ENCODE measurements at places on chromosomes 1 and 21.

GRCh38 chr1:63931468-63931867, 157.7 kb downstream of the ROR1 start:
- DNase-seq: no peak

DNA sequence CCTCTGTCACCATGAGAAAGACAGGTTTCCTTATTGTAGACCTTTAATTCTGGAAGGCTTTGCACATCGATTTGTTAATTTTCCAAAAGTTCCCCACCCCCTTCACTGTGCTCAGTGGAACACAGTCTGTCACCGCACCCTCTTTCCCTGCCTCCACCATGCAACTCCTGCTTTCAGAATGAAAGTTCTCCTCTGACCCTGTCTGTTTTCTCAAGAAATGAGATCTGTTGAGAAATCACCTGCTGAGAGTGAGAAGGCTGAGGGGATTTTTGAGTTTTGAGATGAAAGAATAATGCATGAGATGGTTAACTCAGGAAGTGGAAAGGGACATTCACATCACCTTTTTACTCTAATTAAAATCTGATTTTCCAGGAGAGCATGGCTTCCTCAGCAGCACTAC, 99.6 kb downstream of the CYYR1 start:
- DNase-seq: no peak

GRCh38 chr1:147717051-147717705, 43.2 kb downstream of the GJA5 start:
- no peak for DNase-seq

- DNase-seq: no peak
Measured at GRCh38 chr1:151909167-151910149, at the start of gene THEM4. THEM4 (minus strand) TSS chr1:151909511; CDS start chr1:151909458, 53 bp downstream.

DNA sequence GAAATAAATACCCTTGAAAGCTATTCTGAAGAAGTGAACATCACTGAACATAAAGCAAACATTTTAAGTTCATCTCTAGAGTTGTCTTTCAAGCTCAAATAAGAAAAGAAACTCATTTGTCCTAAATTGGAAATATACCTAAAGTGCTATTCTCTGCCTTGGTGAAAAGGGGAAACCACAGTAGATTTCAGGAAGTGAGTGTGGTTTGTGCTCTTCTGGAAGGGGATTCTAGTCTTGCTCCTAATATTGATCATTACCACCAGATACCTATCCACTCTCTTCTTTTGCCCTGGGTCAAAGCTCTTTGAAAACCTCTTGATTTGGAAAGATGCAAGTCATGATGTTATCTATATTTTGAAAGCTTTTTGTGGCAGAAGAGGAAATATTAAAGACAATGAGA, 798.1 kb downstream of the ADGRL2 start:
- DNase-seq: no peak

Measured in vagina (tissue), 2 donors.